AG04450 (cell line): ENCODE measurements at places on chromosomes 6 and 20.

DNA sequence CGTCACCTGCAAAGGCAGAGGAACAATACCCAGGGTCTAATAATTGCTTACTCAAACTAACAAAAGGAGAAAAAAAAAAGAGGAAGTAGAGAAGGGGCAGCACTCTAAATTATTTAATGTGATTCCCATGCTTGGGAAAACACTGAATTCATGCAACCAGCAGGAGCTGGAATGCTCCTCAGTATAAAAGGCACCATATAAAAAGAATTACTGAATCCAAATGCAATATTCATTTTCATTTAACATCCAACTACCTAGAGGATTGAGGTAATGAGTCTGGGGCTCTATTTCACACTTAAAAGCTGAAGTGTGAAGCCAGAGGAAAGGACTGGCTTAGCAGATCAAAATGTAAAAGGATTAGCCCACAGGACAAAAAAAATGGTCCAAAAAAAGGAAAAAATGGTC lies 8.7 kb downstream of the B4GALT5 start:
- DNase-seq: no peak

DNA sequence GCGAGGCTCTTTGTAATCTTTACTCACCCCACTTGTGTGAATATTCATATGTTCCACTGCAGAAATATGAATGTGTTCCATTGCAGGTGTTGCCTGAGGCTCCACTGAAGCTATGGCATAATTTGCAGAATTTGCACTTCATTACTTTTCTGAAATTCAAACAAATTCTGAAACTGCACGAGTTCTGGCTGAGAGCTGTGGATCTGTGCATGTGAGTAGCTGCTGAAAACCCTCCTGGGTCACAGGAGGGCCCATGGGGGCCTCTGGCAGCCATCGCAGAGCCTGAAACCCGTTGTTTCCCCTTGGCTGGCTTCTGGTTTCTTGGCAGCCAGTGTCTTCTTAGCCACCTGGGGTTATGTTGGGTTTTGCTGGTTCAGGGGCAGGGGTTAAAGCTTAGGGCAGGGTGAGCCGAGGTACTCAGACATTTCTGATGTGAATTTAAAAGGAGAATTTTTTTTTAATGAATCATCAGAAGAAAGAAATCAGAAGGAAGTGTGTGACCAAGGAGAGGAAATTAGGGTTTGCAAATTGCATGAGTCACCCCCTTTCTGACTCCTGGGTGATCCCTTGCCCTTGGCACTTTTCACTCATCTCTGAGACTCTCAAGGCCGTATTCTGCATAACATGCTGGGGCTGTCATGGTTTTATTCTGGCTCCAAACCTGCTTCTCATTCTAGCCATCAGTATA lies 40.6 kb downstream of the TOX2 start:
- peak; percentile 62 for DNase-seq

DNA sequence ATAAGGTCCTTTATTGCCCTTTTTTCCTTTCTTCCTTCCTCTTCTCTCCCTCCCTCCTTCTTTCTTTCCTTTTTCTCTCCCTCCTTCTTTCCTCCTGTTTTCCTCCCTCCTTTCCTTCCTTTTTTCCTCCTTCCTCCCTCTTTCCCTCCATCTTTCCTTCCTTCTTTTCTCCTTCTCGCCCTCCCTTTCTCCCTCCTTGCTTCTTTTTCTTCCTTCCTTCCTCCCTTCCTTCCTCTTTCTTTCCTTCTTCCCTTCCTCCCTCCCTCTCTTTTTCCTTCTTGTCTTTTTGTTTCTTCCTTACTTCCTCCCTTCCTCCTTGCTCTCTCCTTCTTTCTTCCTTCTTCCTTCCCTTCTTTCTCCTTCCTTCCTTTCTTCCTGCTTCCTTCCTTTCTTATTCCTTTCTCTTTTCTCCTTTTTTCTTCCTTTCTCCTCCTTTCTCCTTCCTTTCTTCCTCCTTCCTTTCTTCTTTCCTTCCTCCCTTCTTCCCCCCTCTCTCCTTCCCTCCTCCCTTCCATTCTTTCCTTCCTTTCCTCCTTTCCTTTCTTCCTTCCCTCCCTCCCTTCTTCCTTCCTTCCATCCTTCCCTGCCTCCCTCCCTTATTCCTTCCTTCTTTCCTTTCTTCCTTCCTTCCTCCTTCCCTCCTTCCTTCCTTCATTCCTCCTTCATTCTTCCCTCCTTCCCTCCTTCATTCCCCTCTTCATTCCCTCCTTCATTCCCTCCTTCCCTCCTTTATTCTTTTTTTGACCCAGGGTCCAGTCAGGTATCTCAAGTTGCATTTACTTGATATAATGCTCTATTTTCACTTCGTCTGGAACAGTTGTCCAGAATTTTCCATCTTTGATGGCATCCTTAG lies 11.7 kb upstream of the PHIP start:
- no peak for DNase-seq

DNA sequence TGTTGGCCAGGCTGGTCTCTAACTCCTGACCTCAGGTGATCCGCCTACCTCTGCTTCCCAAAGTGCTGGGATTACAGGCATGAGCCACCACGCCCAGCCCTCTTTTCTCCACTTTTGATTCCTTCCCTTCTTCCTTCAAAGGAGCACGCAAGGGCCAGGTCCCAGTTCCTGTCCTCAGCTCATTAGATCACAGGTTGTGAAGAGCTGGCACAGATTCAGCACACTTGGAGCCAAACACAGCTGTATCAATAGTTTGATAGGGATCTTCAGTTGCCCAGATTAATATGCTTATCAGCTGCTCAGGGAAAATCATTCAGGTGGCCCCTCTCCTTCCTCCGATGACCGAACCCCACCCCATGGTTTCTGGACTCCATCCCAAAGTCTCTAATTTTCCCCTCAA lies 14.4 kb upstream of the SLC22A23 start:
- DNase-seq: no peak

- DNase-seq: no peak
Observed at GRCh38 chr6:30554962-30555815, 1.1 kb downstream of the GNL1 start.

DNA sequence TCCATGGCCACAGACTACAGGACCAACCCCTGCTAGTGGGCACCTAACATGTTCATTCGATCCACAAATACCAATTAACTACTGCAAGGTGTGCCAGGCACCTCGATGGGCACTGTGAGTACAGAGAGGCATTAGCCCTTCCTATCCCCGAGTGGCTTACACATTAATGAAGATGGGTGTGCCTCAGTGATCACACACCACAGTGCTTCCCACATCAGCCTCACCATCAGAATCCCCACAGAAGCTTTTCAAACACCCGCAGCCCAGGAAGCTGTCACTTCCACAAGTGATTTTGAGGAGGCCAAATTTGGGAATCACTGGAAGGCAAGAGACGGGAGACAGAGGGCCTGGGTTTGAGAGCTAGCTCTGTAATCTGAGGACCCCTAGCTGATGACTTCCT lies 23.7 kb downstream of the EZR start:
- DNase-seq: no peak

- DNase-seq: no peak
Observed at GRCh38 chr6:100229512-100229911, 235.2 kb downstream of the SIM1 start.

DNA sequence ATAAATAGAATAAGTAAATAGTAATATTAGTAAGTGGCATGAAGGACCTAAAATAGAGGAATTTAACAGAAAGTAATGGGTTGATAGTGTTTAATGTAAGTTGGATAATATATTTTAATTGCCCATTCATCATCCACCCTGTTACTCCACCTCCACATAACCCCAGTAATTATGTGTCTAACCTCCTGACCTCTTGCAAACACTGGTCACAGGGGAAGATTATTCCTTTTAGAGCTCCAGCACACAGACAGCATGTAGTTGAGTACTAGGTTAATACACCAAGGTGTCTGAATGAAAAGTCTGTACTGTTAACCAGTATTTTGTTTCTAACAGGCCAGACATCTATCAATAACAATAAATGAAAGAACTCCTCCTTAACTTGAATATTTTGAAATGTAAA lies 92.4 kb upstream of the EYS start:
- no peak for DNase-seq

DNA sequence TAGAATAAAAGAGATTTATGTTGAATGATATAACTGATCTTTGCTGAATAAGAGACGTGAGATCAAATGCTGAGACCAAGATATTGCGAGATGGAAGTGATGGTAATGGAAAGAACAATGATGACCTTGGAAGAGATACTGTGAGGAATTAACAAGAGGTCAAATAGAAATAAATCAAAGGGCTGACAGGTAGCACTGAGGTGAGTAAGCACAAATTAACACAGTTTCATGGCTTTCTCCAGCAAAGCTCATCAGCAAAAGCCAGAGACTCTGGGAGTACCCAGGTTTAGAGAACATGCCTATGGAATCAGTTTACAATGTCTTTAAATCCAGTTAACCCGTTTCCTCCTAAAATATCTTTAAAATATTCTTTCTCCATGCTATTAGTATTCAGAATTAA lies 53.3 kb downstream of the POU3F2 start:
- DNase-seq: no peak

DNA sequence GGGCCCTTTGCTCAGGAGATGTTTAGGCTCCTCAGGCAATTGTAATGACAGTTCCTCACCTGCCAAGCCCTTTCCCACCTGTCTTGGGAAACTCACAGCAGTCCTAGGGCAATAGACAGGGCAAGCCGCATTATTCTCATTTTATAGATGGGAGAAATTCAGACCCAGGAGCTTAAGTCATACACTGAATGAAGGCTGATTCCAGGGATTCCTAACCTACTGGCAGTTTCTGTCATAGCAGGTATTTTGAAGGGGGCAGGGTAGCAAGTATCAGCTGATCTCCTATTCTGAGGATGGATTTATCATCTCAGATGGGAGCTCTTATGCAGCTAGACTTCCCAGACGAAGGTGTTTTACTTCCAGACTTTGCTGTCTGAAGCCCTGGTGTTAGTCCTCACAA lies 61.4 kb upstream of the MYL9 start:
- no peak for DNase-seq

DNA sequence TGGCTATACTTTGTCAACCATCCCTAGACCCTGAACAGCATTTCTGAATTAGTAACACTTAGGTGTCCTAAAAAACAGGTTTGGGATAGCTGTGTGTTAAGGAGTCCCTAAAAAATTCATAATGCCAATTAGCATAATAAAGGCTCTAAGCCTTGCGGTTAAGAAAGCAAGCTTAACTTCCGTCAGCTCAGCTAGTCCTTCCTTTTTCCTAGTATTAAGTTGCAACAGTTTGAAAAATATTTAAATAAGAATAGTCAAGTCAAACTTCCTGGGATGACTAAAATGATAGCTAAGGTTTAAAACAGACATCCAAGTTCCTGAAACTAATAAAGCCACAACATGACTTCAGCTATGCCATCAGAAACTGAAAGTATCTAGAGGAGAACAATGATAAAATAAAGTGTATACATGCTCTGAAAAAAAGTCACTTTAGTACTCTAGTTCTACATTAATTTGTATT lies 3.5 kb downstream of the AKIRIN2 start:
- DNase-seq: no peak

DNA sequence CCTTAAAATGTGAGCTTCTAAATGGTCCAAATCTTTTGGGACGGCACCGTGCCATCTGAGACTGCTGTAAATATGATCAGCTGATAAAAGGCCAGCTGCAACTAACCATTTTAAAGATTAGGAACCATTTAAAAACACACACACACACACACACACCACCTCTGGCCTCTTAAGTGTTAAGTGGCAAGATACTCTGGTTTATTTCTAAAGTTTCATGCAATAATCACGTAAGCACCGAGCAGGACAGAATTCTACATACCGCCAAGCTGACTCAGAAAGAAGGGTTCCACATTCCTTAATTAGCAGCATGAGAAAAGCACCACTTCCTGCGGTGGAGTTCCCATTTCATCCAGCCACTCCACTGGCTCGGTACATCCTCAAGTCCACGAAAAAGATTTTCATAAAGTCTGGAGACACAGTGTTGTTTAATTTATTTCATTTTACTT lies 17.8 kb upstream of the ZNF217 start:
- DNase-seq: peak; percentile 92

DNA sequence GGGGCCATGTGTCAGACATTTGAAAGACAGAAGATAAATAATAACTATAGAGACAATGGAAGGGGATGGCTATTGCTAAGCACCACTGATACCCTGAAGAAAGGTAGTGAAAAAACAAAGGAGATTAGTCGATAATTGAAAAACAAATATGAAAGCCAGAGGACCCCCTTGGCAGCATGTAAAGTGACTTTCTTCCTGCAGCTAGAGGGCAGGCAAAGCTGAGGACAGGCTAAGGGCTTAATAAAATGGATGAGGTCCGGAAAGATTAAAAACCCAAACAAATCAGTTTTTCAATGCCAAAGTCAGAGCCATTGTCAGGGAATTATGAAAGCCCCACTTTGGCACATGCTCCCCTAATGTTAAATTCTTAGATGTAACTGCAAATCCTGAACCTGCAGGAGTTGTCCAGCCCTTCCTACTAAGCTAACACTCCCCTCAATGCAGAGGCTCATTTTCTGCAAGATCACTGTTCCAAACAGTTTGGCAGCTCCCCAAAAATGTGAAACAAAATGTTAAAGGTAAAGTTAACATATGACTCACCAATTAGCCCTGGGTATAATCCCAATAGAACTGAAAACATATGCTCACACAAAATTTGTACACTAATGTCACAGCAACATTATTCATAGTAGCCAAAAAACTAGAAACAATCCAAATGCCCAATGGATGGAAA lies 1177.9 kb downstream of the GRIK2 start:
- no peak for DNase-seq

- DNase-seq: no peak
Observed at GRCh38 chr6:13351271-13351670, 22.9 kb upstream of the TBC1D7 start.

DNA sequence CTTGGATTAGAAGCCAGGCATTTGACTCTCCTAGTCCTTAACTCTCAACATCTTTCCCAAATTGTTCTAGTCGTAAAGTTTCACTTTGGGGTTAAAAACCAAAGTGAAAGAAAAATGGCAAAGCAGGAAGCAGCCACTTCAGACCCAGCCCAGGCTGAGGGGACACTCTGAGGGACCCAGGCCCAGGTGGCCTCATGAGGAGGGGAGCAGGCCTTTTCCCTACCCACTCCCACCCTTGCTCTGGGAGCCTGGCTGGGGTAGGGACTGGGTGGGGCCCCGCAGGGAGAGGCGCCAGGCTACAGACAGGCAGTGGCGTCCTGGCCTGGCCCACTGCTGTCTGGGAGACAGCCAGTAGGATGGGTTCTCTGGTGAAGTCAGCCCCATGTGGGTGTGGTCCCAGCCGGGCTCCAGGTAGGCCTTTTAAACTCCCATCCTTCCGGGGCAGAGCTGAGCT lies 68.7 kb upstream of the MYL9 start:
- no peak for DNase-seq

- DNase-seq: no peak
Observed at GRCh38 chr6:70524721-70525286, 41.9 kb upstream of the SDHAF4 start.
